CD8-positive, alpha-beta T cell (primary cell): ENCODE measurements at places on chromosomes 1 and 21.
A peak's percentile ranks its signal among the peaks of the same experiment; 100 is the strongest.

GRCh38 chr21:33487996-33488395 lies 3.5 kb downstream of the DNAJC28 start:
- DNase-seq = no peak

GRCh38 chr1:154736841-154737240 lies 128.9 kb upstream of the ADAR start:
- no peak for DNase-seq

- DNase-seq = no peak
Observed at GRCh38 chr1:17717594-17718535, 37.3 kb upstream of the ACTL8 start.

GRCh38 chr21:45138199-45139002 lies 64.0 kb downstream of the ADARB1 start:
- DNase-seq = peak; percentile 72

- DNase-seq = no peak
Observed at GRCh38 chr1:30348147-30348546, 375.2 kb downstream of the MATN1 start.

GRCh38 chr1:114238053-114238452 lies 84.4 kb upstream of the SYT6 start:
- no peak for DNase-seq

- no peak for DNase-seq
Observed at GRCh38 chr1:27563341-27563590, 40.7 kb downstream of the AHDC1 start.

DNA sequence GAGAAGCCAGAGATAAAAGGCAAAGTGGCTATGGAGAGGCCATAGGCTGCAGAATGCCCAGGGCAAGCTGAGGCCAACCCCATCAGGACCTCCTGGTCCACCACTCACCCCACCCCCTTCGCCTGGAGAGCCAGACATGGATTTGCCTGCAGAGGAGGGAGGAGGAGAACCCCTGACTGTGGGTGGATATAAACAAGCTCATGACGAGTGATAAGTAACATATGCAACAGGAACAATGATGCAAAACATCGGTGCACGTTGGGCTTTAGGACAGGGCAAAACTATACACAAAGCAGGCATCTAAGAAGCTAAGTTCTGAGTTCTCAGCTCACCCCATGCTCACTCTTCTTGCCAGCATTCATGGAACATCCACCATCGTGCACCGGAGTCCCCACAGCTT lies 150.3 kb downstream of the ETS2 start:
- no peak for DNase-seq

DNA sequence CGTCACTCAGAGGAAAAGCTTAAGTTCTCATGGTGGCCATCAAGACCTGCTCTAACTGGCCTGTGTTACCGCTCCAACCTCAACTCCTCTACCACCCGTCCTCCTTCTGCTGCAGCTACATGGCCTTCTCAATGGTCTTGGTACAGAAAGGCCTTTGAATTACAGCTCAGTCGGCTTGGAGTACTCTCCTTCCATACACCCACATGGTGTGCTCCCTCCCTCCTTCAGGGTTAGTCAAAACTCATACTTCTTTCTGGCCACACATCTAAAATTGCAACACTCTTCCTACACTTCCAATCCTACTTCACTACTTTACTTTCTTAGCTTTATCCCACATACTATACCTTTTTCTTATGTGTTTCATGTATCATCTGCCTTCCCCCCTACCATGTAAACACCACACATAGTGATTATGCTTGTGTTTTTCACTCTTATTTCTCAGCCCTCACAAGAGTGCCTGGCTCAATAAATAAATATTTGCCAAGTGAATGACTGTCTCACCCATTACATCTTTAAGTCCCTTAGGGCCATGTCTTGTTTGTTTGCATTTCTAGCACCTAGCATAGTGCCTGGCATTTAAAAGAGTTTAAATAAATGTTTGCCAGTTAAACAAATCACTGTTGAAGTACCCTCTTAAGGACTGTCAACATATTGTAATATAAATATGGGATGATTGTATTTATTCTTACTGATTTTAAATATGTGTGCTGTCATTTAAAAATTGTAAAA lies 37.6 kb upstream of the HMCN1 start:
- DNase-seq = no peak

DNA sequence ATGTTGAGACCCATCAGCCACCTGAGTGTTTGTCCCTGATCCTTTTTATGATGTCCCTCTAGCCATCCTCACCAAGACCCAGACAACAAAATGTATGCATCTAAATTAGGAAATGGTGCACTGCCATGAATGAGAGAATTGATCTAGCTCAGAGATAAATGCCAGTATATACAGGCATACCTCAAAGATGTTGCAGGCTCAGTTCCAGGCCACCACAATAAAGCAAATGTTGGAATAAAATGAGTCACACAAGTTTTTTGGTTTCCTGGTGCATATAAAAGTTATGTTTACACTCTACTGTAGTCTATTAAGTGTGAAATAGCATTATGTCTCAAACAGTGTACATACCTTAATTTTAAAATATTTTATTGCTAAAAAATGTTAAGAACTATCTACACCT lies 63.9 kb downstream of the CHIA start:
- no peak for DNase-seq

DNA sequence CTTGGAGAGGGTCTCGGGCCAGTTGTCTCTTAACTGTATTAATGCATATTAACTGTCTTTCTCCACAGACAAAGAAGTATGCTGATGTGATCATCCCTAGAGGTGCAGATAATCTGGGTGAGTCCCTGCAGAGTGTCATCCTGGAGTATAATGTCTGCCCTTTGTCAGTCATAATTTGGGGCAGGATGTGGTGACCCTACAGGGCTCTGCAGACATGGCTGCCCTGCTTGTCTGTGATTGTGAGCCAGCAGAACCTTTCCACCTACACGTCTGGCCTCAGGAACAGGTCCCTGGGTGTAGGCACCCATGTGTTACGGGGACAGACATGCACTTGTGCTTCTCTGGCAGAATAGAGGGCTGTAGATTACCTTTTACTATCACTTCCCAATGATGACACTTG lies 78.4 kb downstream of the UCK2 start:
- DNase-seq = no peak

GRCh38 chr1:234270581-234271242 lies 102.5 kb upstream of the COA6 start:
- DNase-seq = no peak

GRCh38 chr1:247110627-247111258 lies 6.6 kb upstream of the ZNF669 start:
- no peak for DNase-seq

DNA sequence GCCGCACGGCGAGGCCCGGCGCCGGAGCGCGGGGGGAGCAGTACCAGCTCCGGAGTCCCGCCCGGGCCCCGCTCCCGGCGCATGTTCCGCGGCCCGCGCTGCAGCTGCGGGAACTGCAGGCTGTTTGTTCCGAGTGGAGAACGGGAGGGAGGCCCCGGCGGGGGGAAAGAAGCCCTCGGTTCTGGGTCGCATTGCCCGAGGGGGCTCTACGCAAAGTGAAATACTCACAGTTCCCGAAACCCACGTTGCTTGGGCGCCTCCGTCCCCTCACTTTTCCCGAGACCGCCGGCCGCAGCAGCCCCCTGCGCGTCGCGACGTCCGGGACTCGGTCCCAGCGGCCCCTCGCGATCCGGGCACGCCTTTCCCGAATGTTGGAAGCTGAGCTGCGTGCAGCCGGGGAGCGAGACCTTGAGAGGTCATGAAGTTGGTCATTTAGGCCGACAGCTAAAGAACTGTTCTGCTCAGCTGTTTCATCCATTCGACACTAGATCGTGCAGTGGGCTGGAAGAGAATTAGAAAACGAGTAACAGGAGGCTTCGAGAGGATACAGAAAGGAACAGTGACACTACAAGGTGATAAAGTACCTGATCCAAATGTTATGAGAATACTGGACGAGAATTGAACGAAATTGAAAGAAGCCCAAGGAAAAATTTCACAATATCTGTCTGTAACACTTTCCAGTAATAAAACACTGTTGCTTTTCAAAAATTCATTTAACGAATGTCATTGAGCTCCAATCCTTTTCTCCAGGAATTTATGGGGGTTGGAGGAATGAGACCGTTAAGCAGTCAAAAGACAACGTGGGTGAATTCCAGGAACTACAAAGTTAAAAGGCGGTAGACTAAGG lies 657 bp upstream of the LIN9 start:
- peak; percentile 53 for DNase-seq

DNA sequence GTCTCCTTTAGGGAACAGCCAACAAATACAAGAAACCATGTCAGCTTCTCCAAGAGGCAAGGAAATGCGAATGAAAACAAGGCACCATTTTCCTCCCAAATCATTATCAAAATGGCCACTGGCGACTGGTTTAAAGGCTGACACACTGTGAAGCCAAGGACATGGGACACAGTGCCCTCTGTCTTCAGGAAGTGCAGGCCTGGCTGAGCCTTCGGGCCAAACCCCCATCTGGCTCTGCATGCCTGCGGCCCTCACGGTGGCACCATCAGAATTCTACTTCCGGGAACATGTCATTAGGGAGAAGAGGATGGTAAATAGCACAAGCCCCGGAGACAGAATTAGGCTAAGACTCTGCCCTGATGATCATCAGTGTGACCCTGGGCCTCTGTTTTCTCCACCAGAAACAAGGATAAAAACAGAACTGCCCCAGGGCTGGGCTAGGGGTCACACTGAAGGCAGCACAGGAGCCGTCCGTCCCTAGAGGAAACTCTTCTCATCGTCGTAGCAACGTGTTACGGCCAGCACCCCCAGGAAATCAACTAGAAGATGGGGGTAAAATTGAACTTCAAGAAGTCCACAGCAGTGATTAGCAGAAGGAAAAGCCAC lies 103.5 kb downstream of the NPHP4 start:
- DNase-seq = no peak

GRCh38 chr1:215044151-215044550 lies 38.4 kb upstream of the KCNK2 start:
- DNase-seq = no peak

DNA sequence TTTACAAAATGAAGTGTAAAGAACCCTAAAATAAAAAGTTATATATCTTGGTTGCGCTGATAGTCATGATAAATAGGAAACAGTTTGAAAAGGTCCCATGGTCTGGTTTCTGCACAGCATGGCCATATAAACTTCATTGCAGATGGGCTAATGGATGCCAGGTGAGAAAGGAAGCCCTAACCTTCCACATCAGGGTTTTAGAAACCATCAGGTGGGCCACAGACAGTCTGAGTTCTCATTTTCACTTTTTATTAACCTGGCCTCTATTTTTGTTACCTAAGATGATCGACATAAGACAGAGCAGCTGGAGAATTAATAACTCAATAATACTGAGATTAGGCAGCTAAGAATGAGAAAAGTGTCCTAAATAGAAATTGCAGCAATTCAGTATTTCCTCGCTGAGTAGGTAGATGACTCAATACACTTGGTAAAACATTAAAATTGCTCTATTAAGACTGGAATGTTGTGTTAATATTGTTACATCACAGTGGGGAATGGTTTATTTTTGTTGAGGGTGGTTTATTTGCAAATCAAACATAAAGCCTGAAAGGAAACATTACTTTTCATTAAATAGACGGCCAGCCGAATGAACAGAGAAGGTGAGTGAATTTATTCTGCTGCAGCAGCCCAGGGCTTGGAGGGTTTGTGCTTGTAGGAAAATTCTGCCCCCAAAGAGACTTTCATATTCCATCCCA lies 21.1 kb downstream of the C1orf21 start:
- DNase-seq = no peak

GRCh38 chr1:232556351-232556750 lies 73.6 kb downstream of the SIPA1L2 start:
- no peak for DNase-seq

- peak; percentile 71 for DNase-seq
Observed at GRCh38 chr1:20521960-20522861, 14.3 kb upstream of the MUL1 start.

- no peak for DNase-seq
Observed at GRCh38 chr21:26098772-26099397, 71.7 kb downstream of the APP start.

GRCh38 chr1:163367721-163368120 lies 46.0 kb downstream of the NUF2 start:
- no peak for DNase-seq

GRCh38 chr1:23576338-23577055 lies 17.2 kb upstream of the ID3 start:
- no peak for DNase-seq
